Umbilical cord (tissue), 2 donors: ENCODE measurements at places on chromosomes 2 and 18. TPM values are rescaled to one million over a fixed set of nuclear protein-coding genes. Genes with fewer than 3 reads are reported as not detected.

DNA sequence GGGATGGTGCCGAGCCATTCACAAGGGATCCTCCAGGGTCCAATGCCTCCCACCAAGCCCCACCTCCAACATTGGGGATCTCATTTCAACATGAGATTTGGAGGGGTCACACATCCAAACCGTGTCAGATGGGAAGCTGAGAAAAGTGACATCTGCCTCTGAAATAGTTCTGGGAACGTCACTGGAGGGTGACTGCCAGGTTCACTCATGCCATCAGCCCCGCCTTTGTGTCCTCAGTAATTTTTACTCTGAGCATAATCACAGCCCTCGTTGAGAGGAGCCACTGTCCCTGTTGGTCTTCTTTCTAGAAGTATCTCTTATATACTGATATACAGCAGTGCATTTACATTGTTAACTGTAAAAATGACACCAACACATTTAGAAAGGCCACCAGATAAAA, 67.4 kb downstream of the KLHL29 start:
- no peak for DNase-seq

Gene ABCG5
- 0.96 TPM for total RNA-seq

DNA sequence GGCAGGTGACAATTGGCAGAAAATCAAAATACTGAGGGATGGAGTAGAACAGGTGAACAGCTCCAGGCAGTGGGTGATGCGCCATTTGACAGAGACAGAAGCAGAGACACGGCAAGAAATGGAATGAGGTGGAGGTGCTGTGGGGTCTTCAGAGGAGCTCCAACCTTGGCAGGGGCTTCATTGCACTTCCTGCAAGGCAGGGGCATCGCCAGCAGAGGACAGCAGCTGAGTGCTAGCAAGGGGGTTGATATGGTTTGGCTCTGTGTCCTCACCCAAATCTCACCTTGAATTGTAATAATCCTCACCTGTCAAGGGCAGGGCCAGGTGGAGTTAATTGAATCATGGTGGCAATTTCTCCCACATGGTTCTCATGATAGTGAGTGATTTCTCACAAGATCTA, 42.8 kb downstream of the CCDC68 start:
- DNase-seq = no peak

Gene CLHC1
- 116 TPM for total RNA-seq

- no peak for DNase-seq
Observed at GRCh38 chr2:197307236-197307932, 3.2 kb downstream of the ANKRD44 start.

DNA sequence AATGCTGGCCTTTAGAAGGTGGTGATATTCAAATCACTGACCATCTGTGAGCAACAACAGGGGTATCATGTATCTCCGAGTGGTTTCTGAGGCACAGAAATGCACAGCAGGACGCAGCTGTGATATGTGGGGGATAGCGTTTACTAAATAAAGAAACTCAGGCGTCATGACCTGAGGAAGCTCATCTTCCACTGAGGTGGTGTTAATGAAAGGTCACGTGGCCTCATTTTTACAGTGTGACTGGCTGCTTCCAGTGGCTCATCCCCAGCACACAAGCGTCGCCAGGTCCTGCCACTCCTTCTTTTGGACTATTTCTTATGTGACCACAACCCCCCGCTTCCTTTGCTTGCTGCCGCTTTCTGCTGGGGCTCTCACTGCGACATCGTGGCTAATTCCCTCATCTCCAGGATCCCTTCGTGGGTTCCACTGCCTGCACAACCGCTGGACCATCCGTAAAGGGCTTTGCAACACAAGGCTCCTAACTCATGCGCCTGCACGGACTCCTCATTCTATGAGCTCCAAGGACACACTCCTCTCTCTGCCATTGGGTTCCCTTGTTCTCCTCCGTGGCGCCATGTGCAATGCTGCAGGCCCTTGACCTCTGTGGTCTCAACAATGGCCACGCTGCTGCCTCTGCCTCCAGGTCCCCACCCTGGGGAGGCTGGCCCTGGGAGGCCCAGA, 109.3 kb downstream of the MBP start:
- no peak for DNase-seq

Gene PLB1
- total RNA-seq = 1.9 TPM

DNA sequence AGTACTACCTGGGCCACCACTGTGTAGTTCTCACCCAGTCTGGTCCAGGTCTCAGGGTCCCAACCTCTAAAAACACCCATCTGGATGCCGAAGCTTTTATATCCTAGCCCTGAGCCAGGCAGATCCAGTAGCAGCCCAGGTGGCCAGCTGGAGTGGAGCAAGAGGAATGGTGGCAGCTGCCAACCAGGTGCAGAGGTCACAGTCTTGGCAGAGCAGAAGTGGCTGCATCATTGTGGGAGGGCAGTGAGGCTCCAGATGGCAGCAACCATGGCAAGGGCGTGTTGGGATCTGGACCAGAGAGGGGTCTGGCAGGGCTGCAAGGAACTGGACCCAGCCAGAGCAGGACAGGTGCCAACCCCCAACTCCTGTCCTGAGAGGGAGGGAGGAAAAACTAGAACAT, 72.2 kb upstream of the AGAP1 start:
- no peak for DNase-seq

DNA sequence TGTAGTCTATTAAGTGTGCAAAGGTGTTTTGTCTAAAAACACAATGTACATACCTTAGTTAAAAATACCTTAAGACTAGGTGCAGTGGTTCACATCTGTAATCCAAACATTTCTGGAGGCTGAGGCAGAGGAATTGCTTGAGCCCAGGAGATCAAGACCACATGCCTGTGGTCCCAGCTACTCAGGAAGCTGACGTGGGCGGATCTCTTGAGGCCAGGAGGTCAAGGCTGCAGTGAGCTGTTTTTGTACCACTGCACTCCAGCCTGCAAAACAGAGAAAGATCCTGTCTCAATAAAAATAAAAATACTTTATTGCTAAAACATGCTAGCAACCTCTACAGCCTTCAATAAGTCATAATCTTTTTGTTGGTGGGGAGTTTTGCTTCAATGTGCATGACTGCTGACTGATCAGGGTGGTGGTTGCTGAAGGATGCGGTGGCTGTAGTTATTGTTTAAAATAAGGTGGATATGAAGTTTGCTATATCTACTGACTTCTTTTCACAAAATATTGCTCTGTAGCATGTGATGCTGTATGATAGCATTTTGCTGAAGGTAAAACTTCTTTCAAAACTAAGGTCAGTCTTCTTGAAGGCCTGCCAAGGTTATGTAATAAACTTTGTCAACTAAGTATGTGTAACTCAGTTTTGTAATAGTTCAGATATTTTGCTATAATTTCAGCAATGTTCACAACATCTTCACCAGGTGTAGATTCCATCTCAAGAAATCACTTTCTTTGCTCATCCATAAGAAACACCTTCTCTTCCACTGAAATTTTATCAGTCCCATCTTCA, 1238.0 kb upstream of the NRXN1 start:
- DNase-seq = no peak

DNA sequence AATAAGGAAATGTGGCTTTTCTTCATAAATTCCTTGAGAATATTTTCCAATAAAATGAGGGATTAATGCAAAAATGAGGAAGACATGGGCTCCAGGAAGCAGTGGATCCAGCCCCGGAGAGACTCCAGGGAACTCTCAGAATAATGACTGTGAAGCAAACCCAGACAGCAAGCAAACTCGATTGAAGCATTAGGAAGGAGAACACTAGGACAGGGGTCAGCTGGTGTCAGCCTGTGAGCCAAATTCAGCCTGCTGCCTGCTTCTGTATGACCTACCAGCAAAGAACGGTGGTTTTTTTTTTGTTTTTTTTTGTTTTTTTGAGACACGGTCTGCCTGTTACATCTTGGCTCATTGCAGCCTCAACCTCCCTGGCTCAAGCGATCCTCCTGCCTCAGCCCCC, 274.3 kb upstream of the FBXO11 start:
- DNase-seq = no peak

DNA sequence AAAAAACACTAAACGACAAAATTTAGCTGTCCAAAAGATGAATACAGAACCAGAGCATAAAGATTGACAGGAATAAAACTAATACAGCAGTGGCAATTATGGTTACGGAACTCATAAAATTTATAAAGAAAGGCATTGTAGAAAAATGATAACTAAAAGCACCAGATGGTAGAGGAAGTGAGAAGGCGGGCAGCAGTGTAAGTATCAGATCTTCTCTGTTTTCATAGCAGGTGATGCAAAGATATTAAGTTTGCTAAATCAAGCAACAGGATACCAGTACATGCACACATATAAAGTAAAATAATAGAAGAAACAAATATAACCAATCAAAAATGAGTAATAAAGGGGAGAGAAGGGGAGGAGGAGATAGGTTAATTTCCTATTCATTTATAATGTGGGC, 103.9 kb upstream of the MEX3C start:
- DNase-seq = no peak

GRCh38 chr2:239313776-239314175, 87.0 kb downstream of the HDAC4 start:
- no peak for DNase-seq

Gene ACTR1B
- 26.7 TPM for total RNA-seq

Gene DRC1
- not detected for total RNA-seq

DNA sequence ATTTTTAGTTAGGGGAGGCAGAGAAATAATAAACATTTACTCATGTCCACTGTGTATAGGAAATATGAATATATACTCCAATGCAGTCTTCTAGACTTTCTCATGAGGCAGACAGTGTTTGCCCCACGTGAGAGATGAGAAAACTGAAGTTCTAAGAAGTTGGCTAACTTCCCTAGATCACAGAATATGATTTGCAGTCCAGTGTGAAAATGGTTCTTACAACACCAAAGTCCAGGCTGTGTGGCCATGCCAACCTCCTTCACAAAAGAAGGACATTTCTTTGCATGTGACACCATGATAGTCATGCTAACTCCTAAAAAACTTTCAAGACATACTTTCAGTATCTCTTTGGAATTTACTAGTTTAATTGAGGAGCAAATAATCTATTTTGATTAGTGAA, 143.7 kb downstream of the IRS1 start:
- no peak for DNase-seq

DNA sequence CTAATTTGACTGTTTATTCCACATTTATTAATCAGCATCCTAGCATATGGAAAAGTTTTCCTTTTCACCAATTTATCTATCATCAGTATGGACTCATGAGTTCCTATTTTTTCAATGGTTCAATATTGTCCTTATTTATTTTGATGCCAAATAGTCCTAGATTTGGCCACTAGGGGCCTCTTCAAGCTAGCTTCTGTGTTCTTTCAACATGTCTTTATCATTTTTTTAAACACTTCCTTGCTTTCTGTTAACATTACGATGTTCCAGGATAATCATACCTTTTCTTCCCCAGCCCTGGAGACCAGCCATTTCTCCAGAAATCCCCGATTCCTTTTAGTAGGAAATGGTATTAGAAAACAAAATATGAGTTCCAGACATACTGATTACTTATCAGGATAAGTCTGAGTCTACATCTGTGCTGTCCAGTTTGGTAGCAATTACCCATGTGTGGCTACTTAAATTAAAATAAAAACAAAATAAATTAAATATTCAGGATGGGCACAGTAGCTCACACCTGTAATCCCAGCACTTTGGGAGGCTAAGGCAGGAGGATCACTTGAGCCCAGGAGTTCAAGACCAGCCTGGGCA, 70.6 kb downstream of the RPE start:
- peak; percentile 31 for DNase-seq
